ENCODE measurements at places on chromosomes 16 and 17.

- no peak for DNase-seq
Measured at GRCh38 chr17:80384078-80384960, 30.6 kb upstream of the ENDOV start.

GRCh38 chr17:76527430-76528111 lies 9.9 kb downstream of the CYGB start:
- DNase-seq: no peak

DNA sequence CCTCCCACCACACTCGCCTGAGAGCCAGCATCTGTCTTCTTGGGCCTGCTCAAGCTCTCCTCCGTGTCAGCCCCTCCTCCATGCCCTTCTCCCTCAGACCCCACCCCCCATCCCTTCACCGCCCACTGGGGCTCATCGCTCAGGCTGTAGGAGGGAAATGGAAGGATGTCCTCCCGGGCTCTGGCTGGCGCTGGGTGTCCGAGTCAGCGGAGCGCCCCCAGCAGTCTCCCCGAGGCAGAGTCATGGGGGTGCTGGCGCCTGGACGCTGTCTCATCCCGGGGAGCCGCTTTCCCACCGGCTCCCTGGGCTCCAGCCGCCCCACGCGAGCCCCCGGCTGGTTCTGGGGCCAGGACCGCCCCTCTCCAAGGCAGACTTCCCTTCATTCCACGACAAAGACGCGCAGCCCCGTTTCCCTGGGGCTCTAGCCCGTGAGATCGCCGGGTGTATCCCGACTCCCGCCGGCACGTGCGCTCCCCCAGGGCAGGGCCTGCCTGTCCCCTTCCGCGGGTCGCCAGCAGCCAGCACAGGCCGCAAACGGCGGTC lies 428 bp upstream of the ANTKMT start:
- no peak for DNase-seq

DNA sequence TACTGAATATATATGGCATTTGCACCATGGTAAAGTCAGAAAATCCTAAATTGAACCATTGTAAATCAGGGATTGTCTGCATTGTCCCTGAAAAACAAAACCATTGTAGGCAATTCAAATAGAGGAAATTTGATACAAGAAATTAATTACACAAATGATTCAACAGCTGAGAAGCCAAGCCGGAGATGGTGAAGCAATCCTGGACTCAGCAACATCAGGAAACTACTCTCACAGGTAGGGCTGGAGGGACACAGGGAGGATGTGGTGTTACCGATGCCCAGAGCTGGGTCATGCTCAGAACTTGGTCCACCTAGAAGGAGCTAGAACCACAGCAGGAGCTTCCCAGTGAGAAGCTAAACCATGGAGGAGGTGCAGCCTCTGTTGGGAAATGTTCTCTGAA lies 18.5 kb upstream of the SCNN1B start:
- no peak for DNase-seq

DNA sequence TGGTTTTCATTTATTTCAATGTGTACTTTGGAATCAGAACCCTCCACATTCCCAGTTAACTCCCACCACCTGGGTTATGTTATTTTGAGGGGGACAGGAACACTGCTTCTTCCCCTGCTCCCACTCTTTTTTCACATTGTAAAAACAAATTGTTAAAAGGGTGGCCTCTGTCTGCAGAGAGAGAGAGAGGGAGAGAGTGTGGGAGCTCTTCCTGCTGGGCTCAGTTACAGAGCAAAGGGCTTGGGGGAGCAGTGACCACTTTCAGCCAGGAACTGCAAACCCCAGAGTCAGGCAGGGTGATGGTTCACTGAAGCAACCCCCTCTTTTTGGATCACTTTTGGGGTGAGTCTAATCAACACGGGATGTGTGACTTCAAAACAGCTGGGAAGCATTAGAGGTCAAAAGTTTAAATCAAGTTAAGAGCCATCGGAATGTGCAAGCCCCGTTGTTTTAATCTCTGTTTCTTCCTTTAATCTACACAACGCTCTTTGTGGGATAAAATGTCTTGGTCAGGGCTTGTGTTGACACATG lies 577.0 kb upstream of the CDH11 start:
- no peak for DNase-seq

DNA sequence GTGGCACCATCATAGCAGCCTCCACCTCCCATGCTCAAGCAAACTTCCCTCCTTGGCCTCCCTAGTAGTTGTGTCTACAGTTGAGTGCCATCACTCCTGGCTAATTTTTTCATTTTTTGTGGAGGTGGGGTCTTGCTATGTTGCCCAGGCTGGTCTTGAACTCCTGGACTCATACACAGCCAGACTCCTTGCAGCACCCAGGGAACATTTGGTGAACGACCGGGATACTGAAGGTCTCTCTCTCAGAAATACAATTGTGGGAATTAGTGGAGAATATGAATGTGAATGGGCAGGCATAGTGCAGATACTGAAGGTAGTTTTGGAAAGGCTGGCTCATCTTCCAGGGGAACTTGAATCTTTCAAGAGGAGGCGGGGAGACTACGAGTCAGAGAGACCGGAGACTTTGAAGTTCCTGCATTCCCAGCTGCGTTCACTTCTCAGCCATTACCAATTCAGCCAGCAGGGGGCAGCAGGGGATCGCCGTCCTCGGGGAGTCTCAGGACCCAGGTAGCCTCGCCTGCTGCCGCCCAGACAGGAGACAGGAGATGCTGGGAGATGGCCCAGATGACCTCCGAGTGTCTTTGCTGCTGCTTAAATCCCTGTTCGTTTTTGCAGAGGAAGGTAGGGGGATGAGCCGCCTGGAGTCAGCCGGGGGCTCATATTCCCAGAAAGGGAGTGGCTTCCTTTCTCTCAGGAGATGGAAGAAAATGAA lies 68.6 kb downstream of the HAPSTR1 start:
- DNase-seq: peak; percentile 52

GRCh38 chr16:10694306-10694705 lies 424 bp downstream of the TEKT5 start:
- no peak for DNase-seq

GRCh38 chr16:5447734-5448133 lies 350.1 kb upstream of the EEF2KMT start:
- DNase-seq: no peak

DNA sequence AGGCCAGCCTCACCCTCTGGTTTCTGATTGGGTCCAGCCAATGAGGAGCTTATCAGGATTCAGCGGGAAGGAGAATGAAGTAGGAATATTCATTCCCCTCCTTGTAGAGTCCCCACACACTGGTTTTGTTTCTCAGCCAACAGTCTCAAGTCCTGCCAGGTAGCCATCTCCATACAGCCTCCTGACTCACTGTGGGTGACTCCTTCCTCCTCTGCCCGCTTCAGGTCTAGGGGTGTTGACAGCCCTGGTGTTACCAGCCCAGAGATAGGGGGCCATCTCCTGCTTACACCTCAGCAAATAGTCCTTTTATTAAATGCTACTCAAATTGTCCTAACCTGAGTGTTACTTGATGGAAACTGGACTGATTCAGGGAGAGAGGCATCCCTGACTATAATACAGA lies 4.0 kb upstream of the MFAP4 start:
- no peak for DNase-seq

DNA sequence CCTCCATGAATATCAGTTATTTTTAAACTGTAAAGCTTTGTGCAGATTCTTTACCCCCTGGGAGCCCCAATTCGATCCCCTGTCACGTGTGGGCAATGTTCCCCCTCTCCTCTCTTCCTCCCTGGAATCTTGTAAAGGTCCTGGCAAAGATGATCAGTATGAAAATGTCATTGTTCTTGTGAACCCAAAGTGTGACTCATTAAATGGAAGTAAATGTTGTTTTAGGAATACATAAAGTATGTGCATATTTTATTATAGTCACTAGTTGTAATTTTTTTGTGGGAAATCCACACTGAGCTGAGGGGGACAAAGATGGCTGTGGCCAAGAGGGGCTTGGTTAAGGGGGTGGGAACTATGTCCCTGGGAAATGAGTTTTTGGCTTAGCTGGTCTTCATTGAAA lies 2.3 kb downstream of the CCL11 start:
- DNase-seq: no peak

DNA sequence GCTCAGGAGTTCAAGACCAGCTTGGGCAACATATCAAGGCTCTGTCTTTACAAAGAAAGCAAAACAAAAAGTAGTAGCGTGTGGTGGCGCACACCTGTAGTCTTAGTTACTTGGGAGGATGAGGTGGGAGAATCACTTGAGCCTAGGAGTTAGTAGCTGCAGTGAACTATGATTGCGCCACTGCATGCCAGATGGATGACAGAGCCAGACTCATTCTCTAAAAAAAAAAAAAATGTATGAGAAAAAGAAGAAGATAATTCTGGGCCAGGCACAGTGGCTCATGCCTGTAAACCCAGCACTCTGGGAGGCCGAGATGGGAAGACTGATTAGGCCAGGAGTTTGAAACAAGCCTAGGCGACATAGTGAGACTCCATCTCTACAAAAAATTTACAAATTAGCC lies 28.5 kb downstream of the STAT5B start:
- DNase-seq: no peak

GRCh38 chr17:40648384-40648968 lies 858 bp upstream of the SMARCE1 start:
- DNase-seq: no peak

GRCh38 chr16:81520151-81520470 lies 75.5 kb downstream of the CMIP start:
- no peak for DNase-seq

DNA sequence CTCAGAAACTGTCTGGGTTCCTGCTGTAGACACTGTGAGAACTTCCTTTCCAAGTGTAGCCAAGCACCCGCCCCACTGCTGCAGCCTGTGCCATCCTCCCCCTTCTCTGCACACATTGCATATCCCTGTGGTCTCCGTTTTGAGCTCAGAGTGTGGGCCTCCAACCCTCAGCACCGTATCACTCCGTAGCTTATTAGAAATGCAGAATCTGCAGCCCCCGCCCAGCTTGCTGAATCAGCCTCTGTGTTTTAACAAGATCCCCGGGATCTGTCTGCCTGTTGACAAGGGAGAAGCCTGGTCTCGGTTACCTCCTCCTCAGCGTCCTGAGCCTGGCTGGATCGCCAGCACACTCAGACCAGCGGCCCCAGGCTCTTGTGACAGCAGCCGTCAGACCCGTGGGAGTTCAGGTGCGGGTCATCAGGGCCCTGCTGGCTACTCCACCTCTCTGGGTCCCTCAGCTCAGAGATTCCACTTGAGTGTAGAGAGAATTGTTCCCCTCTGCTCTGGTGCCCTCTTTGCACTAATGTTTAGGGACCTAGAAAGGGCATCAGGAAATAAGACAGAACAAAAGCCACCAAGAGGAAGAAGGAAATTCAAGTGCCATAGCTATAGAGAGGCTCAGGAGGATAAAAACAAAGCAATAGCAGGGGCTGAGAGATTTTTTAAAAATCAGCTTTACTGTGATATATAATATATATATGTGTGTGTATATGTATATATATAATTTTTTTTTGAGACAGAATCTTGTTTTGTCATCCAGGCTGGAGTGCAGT lies 92.3 kb downstream of the PITPNC1 start:
- no peak for DNase-seq

- DNase-seq: no peak
Measured at GRCh38 chr16:1823821-1824220, 2.8 kb downstream of the HAGH start.

- no peak for DNase-seq
Measured at GRCh38 chr17:7589891-7590691, at the start of gene SOX15. Gene SOX15, minus strand, starts transcription at chr17:7590094. Its CDS starts 418 bp downstream, at chr17:7589676.

DNA sequence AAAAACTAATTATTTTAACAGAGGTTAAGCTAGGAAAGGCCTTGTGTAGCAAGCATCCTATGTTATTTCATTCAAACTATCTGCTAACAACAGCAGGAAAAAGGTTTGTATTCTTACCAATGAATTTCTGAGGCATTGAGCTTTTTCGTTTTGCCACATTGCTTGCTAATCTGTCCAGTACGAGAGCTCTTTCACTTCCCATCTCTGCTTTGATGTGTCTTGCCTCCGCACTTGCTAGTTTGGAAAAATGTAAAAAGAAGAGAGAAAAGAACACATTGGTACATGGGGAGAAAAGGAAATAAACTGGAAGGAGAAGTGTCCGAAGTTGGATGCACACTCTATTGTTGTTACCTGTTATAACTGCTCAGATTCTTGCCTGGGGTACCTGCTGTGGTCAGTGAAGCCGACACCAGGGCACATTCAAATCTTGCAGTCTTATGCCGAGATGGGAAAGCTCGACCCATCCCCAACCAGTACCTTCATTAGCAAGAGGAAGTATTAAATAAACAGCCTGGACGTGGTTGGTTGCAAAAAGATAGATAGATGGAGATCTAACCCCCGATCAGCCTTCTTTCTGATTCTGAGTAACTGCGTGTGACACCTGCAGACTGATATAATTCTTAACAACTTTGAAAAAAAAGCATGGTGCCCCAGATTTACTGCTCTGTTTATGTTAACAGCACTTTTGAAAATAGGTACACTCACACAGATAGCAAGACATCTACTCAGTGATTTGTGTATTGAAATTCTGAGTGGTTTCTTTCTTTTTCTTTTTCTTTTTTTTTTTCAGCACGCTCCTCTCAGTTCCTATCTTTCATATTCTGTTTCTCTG lies 40.0 kb downstream of the GRB7 start:
- DNase-seq: no peak

DNA sequence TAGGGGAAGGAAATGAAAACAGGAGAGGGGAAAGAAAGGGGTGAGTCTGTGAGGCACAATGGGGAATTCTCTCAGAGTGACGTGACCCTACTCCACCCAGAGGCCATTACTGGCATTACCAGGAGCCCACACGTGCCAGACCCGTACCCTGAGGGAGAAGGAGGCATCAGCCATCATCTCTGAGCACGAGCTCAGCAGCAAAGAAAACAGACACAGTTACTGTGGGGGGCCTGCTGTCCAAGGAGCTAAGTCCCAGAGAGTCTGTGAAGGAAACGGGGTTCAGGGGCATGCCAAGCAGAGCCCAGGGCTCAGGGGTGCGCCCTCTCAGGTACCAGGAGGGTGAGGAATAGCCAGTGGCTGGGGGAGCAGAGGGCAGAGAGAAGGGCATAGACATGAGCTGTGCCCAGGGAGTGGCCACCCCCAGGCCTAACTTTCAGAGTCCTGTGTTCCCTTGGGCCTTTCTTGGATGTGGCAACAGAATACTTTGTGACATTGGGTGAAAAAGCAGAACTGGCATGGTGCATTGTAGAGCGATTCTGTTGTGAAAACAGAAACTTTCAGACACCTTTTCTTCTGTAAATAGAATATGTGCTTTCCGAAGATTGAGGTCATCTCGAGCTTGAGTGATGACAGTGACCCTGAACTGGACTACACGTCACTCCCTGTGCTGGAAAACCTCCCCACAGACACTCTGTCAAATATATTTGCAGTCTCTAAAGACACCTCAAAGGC lies 11.3 kb downstream of the TAF1C start:
- DNase-seq: peak; percentile 47

GRCh38 chr17:34252444-34253138 lies 2.5 kb upstream of the CCL2 start:
- no peak for DNase-seq

DNA sequence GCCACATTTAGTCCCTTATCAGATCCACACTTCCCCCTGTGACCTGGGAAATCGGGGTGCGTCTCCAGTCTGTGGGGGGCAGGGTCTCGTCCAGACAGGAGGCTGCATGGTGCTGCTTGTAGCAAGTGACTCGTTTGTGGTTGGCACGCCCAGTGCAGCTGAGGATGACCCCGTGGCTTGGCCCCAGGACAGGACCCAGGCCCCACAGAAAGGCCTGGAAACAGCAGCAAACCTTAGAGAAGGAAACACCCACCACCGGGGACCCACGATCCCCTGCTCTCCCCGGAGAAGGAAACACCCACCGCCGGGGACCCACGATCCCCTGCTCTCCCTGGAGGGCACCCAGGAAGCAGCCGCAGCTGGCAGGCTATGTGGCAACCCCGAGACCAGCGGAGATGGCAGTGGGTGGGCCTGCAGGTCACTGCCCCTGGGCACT lies 8.2 kb upstream of the C16orf95 start:
- DNase-seq: no peak

GRCh38 chr16:84109598-84110335 lies 7.0 kb downstream of the MBTPS1 start:
- DNase-seq: no peak

Data from progenitor cell of endocrine pancreas (in vitro differentiated cells).